ENCODE measurements at places on chromosomes 3 and 15.

GRCh38 chr3:21889166-21889565 lies 138.2 kb upstream of the ZNF385D start:
- DNase-seq = no peak

GRCh38 chr15:57395292-57395691 lies 19.0 kb downstream of the CGNL1 start:
- DNase-seq = no peak

DNA sequence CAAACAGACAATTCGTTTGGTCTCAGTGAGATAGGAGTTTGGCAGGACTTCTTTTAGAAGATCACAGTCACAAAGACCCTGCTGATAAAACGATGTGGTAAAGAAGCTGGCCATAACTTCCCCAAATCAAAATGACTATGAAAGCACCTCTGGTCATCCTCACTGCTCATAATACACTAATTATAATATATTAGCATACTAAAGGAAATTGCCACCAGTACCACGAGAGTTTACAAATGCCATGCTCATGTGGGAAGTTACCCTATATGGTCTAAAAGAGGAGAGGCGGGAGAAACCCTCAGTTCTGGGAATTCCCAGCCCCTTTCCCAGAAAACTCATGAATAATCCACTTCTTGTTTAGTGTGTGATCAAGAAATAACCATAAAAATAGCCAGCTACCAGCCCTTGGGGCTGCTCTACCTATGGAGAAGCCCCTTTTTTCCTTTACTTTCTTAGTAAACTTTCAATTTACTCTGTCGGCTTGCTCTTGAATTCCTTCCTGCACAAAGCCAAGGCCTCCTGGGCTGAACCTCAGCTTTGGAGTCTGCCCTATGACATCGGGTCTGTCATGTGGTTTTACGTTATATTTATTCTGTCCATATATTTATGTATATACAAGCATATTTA lies 115.8 kb upstream of the IGSF10 start:
- DNase-seq = no peak

DNA sequence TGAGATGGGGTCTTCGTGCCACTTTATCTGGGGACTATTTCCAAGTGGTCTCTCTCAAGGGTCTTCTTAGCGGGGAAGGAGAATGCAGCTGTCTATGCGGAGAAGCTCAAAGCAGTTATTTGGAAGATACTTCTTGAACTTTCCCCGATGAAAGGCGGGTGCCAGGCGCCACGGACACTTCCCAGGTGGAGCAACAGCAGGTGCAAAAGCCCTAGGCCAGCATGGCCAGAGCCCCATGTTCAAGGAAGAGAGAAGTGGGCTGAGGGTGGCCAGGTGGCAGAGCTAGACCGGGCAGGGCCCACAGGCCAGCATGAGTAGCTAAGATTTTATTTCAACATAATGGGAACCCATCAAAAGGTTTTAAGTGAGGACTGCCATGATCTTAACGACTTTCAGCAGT lies 232.8 kb downstream of the PDZRN3 start:
- DNase-seq = no peak

GRCh38 chr15:73286311-73286710 lies 82.4 kb downstream of the HCN4 start:
- DNase-seq = no peak

DNA sequence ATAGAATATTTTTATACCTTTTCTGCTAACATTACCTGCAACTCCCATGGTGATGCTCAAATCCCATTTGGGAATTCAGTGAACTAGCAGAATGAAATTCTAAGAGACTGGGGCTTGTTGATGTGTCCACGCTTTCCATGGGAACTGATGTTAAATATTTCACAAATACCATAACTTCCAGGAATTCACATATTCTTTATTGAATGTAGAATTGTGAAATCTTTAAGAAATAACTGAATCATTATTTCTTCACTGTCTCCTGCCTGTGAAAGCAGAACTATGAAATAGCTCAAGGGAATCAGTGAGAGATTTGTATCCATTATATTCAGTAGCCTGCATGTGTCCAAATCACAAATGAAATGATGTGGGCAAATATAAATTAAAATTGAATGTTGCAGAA lies 130.8 kb downstream of the SERPINI1 start:
- no peak for DNase-seq

DNA sequence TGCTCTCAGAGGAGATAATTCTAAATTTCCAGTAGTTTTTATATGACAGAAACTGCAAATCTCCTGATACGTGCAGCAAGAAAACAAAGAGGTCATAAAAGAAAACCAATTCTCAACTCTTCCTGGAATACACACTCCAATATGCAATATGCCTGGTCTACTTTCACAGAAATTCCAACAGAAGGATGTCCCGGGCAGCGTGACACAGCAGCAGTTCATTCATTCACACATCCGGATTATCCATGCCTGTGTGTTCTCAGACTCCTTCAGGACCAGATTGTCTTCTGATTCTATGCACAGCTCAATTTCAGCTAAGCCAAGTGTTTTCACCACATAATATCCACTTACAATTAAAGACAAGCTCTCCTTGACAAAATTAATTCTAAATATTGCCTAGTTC lies 64.3 kb downstream of the FBN1 start:
- DNase-seq = no peak

DNA sequence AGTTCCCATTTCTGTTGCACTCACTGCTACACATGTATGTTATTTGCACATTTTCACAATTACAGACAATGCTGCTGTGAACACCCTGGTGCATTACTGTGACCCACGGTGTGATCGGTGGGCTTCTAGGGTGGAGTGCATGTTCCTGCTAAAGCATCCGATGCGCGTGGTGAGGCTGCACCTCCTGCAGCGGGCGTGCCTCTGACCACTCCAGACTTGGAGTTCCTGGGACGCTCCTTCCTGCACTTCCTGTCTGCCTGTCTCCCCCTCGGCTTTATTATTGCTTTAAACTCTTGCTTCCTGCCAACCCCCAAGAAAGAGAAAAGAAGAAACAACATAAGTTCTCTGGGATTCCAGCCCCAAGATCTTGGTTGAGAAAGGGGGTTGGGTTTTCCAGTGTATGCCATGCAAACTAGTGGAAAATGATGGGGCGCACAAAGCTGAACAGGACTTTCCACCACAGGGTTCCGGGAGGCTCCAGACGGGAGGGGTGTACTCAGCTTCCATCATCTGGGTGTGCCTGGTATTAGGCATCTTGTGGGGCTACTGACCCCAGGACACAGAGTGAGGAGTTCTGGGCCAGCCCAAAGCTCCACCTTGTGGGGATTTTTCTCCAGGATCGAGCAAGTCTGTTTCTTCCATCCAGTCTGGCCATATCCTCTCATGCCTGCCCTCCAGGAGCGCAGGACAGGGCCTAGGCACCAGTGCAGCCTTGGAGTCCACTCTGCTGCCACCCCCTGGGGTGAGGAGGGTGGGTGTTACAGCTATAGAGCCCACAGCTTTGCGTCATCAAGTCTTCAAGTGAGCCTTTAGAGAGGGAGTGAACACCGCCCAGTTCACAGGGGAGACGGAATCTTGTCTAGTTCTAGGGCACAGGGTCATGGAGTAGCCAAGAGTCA lies 11.2 kb downstream of the RPL32 start:
- no peak for DNase-seq

- no peak for DNase-seq
These were observed 44.0 kb upstream of the BCL6 start for GRCh38 chr3:187788984-187789857.

GRCh38 chr15:68862415-68862814 lies 41.7 kb upstream of the ANP32A start:
- DNase-seq = no peak

DNA sequence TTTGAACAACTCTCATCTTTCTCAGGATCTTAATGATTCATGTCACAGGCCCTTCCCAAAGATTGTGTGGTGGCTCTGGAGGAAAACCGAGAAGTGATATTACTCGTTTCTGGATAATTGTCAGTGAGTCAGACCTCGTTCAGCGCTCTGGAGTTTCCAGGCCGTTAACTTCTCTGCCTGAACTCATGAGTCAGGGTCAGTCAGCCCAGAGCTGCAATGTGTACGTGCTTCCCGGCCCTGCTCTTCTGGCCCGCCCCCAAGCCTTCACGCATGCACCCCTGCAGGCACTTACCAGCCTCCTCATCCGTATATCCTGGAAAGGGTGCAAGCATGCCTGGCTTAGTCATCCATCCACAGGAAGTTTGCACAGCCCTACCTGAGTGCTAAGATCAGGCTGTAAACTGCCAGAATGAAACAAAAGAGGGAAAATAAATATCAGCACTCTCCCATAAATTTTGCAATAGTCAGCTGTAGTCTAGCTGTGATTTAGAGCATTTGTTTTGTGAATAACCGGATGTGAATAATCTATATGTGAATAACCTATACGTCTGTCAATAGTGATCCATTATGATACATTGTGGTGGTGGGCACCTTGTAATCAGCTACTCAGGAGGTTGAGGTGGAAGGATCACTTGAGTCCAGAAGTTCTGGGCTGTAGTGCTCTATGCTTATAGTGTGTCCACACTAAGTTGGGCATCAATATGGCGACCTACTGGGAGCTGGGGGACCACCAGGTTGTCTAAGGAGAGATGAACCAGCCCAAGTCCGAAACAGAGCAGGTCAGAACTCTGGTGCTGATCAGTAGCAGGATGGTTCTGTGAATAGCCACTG lies 35.3 kb upstream of the SEMA4B start:
- peak; percentile 80 for DNase-seq

DNA sequence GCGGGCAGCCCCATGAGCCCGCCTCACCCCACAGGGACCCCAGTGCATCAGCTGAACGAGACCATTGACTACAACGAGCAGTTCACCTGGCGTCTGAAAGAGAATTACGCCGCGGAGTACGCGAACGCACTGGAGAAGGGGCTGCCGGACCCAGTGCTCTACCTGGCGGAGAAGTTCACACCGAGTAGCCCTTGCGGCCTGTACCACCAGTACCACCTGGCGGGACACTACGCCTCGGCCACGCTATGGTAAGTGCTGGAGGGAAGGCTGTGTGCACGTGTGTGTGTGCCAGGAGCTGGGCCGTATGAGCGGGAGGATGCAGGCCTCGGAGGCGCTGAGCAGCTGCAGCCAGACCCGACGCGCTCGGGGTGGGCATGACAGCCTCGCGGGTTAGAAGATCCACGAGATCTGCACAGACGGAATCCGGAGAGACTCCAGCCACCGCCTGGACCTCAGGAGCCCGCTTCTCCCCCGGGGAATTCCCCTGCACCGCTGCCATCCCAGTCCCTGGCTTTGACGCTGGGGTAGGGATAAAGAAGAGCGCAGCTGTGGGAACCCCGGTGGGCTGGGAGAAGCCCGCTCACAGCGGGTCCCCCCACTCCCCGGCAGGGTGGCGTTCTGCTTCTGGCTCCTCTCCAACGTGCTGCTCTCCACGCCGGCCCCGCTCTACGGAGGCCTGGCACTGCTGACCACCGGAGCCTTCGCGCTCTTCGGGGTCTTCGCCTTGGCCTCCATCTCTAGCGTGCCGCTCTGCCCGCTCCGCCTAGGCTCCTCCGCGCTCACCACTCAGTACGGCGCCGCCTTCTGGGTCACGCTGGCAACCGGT lies 2.6 kb downstream of the DUOXA2 start:
- DNase-seq = no peak

- peak; percentile 55 for DNase-seq
These were observed 794 bp downstream of the LRIG1 start for GRCh38 chr3:66499881-66500575.

Measured in activated CD4-positive, alpha-beta T cell treated with anti-CD3 and anti-CD28 coated beads for 48 hours (primary cell).